Adipocyte (in vitro differentiated cells): ENCODE measurements at places on chromosomes 1 and 21.

DNA sequence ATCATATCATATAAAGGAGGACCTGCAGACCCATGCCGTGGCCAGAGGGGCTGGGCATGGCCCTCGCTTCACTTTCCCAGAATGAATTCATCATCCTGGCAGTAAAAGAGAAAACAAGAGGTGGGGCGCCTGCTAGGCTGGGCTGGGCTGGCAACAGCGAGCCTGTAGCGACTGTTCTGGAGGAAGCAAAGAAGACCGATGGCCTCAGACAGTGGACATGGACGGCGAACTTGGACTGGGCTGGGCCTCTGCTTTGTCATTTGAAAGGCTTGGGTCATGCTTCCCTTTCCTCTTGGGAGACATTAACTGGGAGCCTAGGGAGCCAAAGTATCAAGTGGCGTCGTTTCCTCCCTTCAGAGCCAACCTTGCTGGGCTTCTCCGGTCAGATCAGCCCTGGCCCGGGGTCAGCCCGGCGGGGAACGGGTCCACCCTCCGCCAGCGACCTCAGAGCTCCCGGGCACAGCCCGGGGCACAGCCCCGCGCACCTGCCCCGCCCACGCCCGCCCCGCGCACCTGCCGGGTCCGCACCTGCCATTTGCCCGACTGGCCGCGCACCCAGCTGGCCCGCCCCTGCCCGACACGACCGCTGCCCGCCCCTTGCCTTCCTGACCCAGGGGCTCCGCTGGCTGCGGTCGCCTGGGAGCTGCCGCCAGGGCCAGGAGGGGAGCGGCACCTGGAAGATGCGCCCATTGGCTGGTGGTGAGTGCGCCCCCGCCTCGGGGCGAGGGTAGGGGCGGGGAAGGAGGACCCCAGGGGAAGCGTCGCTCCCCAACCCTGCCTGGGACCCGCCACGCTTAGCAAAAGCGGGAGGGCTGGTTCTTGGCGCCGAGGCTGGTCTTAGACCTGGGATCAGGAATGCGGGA lies at the start of gene FAM3B:
FAM3B (plus strand) TSS at position 602 of the 863 bp plus-strand sequence; CDS start at position 681, 79 bp downstream.
- DNase-seq, result no peak

GRCh38 chr1:162626761-162627160 lies 5.5 kb upstream of the DDR2 start:
- peak; percentile 26 for DNase-seq

- DNase-seq, result peak; percentile 95
Measured at GRCh38 chr1:234613128-234613875, 3.3 kb upstream of the IRF2BP2 start.

DNA sequence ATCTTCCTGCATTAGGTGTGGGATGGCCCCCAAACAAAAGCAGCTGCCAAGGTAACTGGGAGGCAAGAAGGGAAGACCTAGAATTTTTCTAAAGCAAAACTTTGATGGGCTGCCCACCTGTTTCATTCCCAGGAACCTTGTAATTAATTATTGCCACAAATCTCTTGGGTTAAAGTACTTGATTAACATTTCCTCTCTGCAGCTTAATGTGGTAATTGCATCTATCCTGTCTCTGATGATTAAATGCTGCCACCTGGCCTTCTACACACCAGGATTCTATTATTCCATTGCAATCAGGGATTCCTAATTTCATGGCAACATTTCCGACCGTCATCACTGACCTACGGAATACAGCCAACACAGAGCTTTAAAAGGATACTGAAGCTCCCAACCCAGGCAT lies 68.3 kb upstream of the RC3H1 start:
- DNase-seq, result no peak

- no peak for DNase-seq
Measured at GRCh38 chr1:116879478-116880133, 30.1 kb upstream of the PTGFRN start.

DNA sequence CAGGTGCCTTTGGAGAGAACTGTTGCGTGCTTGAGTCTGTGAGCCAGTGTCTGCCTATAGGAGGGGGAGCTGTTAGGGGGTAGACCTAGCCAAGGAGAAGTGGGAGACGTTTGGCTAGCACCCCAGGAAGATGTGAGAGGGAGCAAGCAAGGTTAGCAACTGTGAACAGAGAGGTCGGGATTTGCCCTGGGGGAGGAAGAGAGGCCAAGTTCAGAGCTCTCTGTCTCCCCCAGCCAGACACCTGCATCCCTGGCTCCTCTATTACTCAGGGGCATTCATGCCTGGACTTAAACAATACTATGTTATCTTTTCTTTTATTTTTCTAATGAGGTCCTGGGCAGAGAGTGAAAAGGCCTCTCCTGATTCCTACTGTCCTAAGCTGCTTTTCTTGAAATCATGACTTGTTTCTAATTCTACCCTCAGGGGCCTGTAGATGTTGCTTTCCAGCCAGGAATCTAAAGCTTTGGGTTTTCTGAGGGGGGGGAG lies 2.4 kb downstream of the BTG2 start:
- no peak for DNase-seq

DNA sequence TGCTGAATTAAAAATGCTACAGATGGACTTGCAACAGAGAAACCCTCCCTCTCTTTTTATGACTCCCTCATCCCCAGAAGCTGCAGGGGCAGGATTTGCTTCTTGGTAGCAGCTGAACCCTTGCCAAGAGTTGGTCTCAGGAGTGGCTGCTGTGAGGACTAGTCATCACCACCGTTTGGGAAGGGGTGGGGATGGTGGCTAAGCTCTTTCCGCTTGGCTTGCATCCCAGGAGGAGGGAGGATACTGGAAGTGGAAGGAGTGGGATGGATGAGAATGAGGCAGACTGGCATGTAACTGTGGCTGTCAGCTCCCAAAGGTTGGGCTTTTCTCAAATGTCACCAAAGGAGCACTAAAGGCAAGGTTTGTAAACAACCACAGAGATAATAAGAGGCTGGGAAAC lies 50.8 kb upstream of the COL24A1 start:
- peak; percentile 64 for DNase-seq

DNA sequence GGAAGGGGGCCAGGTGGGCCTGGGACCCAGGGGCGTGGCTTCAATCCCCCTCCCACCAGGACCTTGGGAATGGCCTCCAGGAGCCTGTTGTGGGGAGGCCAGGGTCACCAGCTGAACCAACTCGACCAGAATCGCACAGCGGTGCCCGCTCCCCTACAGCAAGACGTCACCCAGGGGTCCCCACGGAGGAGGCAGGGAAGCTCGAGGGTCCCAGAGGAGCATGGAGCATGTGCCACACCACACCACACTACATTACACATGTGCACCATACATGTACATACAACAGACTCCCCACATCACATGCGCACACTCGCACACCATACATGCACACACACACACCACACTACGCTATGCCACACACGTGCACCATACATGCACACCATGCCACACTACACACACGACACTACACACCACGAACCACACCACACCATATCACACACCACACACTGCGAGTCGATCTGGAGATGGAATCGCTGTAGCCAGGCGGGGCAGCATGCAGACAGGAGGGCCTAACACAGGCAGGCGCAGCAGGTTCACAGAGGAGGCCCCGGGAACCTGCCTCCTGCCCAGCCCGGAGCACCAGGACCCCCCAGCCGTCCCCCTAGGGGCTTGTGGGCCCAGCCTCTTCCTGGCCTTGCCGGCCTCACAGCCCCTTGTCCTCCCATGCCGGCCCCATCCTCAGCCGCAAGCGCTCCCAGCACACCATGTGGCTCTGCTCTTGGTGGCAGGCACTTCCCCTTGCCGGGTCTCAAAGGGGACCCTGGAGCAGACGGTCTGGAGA lies 596 bp downstream of the ITGB2 start:
- DNase-seq, result no peak

DNA sequence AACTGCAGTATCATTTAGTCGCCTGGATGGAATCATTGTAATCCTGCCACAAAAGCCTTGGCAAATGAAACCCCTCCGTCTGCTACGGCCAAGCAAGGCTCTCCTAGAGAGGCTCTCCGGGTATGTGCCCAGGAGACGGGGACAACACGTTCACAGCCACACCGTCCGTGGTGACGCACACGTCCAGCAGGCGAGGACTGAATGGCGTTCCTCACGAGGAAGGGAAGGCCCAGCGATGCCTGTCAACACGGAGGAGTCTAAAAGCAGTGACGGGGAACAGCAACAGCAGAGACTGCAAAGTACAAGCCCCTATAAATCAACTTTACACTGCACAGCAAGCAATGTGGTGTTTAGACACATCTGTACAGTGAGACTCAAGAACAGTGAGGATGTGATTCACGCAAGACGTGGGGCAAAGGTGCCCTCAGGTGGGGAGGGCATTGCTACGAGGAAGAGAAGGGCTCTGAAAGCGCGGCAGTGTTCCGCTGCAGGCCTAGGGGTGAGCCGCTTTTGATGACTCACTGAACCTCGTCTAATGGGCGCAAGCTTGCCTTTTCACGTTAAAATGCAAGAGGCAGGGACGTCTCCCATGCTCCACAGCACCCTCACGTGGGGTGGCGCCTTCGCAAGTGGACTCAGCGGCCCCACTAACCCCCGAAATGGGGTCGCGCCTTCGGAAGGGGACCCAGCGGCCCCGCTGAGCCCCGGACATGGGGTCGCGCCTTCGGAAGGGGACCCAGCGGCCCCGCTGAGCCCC lies 6.8 kb downstream of the WRAP73 start:
- no peak for DNase-seq

GRCh38 chr21:44445145-44445812 lies 10.0 kb upstream of the LRRC3 start:
- DNase-seq, result no peak

DNA sequence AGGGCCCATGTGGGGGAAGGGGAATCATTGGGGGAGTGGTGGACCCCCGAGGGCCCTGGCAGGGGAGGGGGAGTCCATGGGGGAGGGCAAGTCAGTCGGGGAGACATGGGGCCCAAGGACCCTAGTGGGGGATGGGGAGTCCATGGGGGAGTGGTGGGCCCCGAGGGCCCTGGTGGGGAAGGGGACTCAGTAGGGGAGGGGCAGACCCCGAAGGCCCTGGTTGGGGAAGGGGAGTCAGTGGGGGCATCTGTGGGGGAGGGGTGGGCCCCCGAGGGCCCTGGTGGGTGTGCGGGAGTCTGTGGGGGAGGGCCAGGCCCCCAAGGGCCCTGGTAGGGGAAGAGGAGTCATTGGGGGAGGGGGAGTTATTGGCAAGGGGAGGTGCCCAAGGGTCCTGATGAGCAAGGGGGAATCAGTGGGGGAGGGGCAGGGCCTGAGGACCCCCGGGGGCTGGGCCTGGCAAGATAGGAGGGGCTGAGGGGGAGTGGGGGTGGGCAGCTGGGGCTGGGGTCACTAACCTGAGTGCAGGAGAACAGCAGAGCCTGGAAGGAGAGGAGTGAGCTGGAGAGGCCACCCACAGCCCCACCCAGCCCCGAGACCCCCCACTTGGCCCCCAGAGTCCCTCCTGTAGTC lies 2.1 kb downstream of the MXRA8 start:
- no peak for DNase-seq

- no peak for DNase-seq
Measured at GRCh38 chr21:31164713-31165694, 126.7 kb upstream of the KRTAP19-8 start.

DNA sequence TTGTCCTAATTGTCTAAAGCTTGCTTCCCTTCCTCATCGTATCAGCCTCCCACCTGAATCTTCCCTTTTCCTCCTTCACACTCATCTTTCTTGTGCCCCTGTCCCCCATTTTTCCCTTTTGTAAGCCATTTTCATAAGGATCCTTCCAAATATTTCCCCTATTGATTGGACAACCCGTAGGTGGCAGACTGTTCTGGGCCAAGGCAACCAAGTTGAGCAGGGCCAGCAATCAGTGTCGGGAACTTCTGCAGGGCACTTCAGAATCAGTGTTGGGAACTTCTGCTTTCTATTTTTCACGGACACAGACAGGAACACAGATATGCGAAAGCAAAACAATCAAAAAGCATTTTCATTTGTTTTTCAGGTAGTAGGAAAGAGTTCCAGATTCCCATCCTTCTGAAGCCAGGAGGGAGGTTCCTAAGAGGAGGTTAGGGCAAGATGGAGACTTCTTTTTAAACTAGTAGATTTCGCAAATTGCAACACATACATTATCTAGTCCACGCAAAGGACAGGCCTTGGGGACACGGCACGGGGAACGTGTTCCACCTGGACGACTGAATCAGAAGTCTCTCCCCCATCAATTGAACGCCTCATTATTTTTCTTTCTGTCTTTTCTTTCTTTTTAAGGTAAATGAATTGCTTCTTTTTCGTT lies 691 bp upstream of the MPZL1 start:
- DNase-seq, result peak; percentile 70

DNA sequence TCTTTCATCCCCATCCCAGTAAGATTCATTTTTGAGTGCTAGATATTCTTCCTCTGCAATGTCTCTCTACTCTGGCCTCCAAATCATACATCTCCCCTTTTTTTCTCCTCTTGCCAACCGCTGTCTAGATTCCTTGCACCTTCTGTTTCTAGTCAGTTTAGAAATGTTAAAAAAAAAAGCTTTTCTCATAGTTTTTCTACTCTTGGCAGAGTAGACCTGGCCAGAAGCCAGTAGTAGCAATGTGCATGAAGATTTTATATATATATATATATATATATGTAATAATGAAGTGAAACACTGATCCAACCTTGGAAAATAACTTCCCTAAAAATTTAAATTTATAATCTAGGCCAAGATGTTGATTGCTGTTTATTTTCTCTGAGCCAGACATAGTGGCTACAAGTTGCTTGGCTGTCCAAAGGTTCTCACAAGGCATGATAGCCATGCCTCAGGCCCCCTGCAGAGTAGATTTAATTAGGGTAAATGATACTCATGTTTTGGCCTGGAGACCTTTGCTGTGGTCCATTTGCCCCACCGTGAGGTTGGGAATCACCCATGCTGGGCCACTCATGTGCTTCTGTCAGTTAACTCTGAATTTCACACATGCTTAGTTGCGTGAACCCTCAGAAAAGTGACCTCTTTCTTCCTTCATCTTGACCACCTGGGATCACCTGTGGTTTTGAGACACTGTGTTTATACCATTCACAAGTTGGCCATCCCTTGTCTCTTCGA lies 103.4 kb upstream of the KCNE2 start:
- no peak for DNase-seq

DNA sequence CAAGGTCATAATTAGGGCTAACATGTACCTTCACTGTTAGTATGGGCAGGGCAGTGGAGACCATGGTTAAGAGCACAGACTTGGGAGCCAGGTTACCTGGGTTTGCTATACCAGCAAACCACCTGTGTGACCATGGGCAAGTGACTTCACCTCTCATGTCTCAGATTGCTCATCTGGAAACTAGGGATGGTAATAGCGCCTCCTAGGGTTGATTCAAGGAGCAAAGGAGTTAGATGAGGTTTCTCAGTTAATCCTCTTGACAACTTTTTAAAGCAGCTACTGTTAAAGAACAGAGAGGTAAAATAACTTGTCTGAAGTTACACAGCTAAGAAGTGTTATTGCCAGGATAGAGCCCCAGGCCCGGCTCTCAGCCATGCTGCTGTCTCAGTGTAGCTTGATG lies 790 bp upstream of the MATN1 start:
- DNase-seq, result no peak
